Osteoblast (primary cell): ENCODE measurements at places on chromosomes 5 and 9.

DNA sequence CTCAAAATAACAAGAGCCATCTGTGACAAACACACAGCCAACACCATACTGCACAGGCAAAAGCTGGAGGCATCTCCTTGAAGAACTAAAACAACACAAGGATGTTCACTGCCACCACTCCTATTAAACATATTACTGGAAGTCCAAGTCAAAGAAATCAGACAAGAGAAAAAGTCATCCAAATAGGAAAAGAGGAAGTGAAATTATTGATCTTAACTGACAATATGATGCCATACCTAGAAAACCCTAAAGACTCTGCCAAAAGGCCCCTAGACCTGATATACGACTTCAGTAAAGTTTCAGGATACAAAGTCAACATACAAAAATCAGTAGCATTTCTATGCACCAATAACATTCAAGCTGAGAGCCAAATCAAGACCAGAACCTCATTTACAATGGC, 30.0 kb upstream of the MACIR start:
- DNase-seq = no peak

DNA sequence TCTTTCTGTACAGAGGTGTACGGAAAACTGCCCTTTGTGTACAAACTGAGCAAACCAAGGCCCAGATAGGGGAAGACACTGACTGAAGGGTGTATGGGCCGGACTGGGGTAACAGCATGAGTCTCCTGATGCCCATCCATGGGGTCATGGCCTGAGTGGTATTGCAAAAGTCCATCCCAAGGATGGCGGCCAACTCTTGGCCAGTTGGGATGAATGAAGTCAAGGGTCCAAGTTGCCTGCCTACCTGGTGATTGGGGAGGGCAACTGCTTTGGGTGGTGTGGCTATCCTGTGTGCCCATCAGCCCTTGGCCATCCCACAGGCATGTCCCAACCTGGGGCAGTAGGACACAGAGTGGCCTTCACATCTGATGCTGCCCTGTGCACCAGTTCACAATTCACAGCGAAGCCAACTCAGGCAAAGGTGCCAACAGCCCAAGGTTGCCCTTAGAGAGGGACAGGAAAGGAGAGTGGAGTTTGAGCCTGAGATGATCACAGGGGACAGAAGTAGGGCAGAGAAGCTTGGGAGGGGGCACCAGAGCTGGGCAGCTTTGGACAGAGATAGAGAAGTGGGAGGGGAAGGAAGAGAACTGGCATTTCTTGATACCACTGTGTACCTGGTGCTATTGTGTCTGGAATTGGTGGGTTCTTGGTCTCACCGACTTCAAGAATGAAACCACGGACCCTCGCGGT, 46.6 kb downstream of the COL15A1 start:
- DNase-seq = no peak

- no peak for DNase-seq
Measured at GRCh38 chr9:132018957-132019405, 60.7 kb downstream of the MED27 start.

DNA sequence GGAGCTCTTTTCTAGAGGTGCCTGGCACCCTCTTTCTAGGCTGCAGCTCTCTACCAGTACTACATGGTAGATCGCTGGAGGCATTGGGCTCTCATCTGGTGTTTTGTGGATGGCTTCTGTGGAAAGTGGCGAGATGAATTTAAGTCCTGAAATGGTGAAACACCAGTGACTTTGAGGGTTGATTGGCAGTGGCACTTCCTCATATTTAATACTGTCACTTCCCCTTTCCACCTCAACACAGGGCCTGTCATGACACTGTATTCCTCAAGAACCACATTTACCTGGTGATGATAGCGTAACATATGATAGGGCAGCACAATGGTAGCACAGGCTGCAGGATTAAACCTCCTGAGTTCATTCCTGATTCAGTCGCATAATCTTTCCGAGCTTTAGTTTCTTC, 132.1 kb downstream of the KDM4C start:
- no peak for DNase-seq

DNA sequence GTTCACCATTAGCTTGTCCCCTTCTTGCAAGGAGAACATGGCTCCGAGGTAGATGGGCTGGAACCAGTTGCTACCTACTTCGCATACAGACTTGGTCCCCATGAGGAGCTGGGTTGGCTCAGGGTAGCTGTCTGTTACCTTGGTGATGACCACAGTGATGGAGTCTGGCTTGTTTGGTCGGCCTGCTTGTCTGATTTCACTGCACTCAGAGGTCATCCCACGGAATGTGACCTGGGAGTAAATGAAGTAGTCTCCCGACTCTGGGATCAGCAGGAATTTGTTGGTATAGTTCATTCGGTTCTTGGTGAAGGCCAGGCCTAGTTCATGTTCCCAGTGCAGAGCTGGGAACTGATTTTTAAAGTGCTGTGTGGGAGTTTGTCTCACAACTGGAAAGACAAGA, 15.3 kb downstream of the TNFSF15 start:
- no peak for DNase-seq

GRCh38 chr9:116899337-116900006, 212.4 kb downstream of the TRIM32 start:
- no peak for DNase-seq

DNA sequence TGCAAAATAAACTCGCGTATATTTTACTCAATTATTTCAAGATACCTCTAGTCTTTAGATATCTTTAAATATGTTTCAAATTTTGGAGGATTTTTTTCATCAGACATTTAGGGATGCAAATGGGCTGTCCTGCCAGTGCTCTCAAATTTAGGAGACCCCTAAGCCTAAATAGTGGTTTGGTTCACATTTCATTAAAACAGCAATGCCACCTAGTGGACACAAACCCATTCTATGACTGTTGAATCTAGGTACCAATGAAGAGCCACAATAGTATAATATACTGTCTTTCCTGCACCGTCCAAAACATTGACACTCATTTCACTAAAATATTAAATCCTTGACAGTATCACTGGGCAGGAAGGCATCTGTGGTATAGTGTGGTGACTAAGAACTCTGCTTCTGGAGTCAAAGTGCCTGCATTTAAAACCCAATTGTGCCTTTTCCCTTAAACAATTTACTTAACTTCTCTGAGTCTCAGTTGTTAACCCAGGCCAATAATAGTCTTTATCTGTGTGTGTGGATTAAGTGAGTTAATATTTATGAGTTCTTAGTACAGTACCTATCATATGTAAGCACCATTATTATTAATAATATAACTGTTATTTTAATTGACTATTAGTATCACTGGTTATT, 148.0 kb downstream of the RORB start:
- DNase-seq = no peak

DNA sequence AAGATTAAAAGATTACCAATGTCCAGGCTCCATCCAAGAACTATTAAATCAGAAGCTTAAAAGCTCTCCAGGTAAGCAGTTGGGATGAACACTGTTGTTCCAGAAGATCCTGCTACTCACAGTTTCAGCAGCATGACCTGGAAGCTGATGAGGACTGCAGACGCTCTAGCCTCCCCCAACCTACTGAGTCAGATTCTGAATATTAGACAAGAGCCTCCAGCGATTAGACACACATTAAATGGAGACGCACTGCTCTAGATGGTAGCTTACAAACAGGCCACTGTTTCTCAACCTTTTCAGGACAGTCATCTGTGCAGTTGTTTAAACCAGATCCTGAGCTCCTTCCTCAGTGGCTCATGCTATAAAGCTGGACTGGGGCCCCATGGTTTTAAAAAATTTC, 54.3 kb downstream of the MTMR12 start:
- DNase-seq = no peak

DNA sequence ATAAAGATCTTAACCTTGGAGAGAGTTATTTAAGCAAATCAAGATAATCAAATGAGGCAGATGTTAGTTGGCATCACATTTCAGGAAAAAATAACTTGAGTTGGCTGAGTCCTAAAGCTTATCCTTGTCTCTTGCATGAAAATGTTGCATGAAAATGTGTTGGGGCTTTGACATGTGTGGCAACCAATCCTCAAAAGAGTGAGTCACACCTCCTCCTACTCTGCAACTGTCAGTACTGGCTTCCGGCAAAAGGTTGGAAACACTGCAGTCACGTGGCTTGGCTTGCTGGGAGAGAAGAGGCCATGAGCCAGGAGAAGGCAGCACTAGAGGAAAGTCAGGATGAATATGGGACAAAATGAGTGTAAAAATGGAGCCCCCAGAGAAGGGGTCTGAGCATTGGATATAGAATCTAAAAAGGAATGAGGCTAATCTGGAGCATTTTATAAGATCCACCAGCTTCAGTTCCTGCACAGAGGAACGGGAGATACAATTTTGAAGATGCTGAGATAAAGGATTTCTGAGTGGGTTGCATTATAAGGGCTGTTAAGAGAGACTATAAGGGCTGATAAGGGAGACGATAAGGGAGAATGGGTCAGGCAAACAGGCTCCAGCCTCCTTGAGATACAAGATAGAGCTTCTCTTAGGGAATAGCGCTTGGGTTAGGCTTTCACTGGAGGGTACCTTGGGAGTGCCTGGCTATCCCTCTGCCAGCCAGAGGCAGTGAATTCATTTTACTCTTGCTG, 43.1 kb downstream of the SPATA31D1 start:
- peak; percentile 46 for DNase-seq

DNA sequence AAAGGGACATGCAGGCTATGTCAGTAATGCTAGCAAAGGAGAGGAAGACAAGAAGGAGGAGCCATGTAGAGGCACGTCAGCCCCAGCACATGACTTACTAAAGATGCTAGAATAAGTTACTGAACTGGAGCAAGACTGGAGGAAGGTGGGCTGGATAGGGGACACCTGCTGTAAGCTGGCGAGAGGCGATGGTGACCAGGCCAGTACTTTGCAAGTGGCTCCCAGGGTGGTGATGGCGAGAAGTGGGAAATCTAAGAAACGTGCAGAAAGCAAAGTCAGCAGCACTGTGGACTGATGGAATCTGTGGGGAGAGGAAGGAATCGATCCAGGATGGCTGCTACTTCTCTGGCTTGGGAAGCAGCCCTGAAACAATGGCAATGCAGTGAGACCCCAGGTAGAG, 617.1 kb upstream of the ADAMTS16 start:
- DNase-seq = peak; percentile 3

DNA sequence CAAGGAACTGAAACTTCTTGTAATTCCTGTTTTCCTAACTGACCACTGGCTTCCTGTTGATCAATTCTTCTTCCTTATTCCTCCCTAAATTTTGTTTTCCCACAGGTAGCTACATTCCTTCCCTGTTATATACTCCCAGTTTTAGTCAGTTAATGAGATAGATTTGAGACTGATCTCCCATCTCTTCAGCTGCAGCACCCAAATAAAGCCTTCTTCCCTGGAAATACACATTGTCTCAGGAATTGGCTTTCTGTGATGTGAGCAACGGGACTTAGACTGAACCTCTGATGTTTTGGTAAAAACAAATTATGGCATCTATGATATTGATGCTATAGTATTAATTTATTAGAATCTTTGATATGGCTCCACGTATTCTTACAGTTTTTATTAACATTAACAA, 617.3 kb upstream of the ST8SIA4 start:
- DNase-seq = no peak
